Liver (tissue), 10 donors: ENCODE measurements at places on chromosomes 13 and 19.

DNA sequence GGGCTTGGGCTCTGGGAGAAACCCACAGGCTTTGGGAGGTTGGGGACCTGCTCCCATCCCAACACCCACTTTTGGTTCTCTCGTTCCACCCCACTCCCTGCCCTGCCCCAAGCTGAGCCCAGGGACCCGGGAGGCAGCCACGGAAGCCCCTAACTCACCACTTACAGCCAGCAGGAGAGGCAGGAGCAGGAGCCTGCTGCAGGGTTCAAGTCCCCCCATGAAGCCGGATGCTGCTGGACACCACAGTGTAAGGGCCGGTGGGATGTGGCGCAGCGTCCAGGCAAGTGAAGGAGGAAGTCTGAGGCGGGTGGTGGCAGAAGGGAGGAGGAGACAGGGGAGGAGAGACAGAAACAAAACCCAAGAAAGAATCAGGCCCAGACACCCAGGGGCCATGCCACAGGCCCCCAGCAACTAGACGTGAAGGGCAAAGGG is at the start of gene TYROBP:
TYROBP (minus strand) TSS at position 286 of the 432 bp plus-strand sequence; CDS start at position 219, 67 bp downstream.
- DNase-seq, result no peak

GRCh38 chr19:37933937-37934358 is 26.9 kb downstream of the SIPA1L3 start:
- peak; percentile 51 for DNase-seq

GRCh38 chr13:67557642-67558241 is 327.6 kb upstream of the PCDH9 start:
- DNase-seq, result no peak

DNA sequence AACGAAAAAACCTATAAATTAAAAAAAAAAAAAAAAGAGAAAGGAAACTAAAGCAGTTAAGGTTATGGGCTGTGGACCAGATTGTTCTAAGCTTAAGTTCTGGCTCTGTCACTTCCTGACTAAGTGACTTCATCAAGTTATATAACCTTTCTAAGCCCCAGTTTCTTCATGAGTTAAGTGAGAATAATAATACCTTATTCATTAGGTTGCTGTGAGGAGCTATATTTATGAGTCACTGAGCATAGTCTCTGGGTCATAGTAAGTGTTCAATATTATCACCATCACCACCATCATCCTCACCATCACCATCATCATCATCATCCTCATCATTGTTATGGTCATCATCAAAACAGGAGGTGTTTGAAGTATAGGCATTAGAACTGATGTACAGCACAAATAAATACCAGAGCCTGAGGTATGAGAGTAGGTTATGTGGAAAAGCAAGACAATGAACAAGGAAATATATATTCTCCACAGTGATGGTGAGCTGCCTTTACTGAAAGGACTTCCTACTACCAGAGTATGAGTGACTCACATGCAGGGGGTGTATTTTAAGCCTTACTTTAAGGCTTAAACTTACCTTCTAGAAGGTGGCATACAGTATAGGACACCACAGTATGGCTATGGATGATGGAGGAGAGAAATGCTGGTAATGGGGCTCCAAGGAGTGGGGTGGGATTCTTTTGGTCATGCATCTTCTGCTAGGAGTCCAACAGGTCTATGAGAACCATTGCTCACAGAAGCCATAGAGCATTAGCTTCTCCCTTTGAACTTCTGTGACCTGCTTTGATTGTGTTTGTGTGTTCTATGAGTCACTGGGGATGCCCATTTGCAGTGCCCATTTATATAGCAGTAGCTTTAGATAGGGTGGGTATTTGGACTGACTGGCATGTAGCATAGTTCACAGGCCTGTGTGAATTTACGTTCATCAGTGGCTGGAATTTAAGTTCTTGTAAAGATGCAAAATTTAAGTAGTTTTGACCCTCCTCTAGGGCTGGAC is 104.4 kb downstream of the KLF5 start:
- DNase-seq, result no peak

DNA sequence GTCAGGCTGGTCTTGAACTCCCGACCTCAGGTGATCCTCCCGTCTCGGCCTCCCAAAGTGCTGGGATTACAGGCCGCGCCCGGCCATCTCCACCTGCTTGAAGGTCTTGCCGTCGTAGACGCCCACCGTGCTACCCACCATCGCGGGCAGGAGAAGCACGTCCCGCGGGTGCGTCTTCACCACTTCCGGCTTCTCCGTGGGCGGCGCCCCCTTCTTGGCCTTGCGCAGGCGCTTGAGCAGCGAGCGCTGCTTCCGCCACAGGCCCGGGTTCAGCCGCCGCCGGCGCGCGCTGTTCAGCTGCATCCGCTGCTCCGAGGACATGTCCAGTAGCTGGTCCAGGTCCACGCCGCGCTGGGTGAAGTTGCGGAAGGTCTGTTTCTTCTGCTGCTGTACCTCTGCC is 21.6 kb downstream of the EFNA2 start:
- no peak for DNase-seq

- no peak for DNase-seq
Measured at GRCh38 chr13:42612021-42612765, 38.2 kb downstream of the TNFSF11 start.

DNA sequence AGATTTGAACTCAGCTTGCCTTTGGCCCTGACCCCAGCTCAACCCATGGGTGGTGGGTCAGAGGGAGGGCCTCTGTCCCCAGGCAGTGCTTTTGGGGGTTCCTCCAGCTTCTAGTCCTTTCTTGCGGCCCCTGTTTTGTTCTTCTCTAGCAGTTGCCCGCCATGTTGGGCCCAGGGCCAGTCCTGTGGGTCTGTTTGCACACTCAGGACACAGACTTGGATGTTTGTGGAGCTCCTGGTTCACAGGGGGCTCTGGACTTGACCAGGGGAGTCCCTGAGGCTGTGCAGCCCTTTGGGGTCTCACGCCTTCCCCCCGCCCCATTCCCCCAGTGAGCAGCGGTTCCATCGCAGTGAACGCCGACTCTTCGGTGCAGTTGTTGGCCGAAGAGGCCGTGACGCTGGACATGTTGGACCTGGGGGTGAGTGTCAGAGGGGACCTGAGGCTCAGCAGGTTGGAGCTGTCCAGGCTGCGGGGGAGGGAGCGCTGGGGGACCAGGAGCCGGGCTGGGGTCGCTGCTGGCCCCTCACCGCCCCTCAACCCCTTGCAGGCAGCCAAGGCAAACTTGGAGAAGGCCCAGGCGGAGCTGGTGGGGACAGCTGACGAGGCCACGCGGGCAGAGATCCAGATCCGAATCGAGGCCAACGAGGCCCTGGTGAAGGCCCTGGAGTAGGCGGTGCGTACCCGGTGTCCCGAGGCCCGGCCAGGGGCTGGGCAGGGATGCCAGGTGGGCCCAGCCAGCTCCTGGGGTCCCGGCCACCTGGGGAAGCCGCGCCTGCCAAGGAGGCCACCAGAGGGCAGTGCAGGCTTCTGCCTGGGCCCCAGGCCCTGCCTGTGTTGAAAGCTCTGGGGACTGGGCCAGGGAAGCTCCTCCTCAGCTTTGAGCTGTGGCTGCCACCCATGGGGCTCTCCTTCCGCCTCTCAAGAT is 2.5 kb downstream of the ATP5F1D start:
- peak; percentile 88 for DNase-seq

DNA sequence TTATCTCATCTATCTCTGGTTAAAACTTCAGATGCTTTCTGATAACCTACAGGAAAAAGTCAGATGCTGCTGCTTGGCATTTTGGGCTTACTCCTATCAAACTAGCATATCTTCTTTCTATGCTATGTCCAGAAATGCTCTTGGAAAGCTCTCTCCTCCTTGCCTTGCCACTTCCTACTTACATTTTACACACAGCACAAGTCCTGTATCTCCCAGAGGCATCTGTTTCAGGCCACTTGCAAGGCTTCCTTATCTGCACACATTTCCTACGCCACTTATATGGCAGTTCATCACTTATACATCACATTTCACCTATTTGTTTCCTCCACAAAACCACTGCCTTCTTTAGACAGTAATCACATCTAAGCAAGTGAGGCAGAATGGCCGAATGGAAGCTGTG is 220.3 kb downstream of the DNAJC15 start:
- DNase-seq, result no peak

GRCh38 chr19:35643255-35644205 is 2.0 kb downstream of the ETV2 start:
- DNase-seq, result peak; percentile 87

DNA sequence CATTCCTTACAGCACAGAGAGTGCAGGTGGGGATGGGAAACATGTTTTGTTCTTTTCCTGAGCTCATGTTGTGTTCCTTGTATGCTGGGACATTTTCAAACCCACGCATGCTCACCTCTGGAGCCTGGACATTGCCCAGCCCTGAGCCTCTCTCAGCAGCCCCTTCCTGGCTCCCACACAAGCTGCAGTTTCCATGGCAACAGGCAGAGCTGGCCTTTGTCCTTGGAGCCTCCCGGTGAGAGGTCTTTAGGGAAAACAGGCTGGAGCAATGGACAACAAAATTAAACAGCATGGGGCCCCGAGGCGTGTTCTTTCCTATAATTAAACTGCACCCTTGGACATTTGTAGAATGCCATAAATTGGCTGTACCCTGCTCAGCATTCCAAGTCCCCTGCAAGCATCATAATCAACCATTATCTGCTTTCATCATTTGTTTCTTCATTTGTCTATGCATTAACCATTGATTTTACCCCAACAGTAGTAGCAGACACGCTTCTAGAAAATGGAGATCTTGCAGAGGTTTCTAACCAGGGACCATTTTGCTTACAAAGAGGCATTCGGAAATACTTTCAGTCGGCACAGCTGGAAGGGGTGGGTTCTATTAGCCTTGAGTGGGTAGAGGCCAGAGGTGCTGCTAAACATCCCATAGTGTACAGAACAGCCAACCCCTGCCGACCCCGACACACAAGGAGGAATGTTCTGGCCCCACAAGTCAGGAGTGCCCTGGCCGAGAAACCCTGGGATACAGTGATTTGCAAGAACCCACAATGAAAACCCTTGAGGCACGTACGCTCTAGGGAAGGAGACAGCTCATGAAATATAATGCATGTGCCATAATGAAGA is 133.4 kb upstream of the PEG3 start:
- DNase-seq, result peak; percentile 65

DNA sequence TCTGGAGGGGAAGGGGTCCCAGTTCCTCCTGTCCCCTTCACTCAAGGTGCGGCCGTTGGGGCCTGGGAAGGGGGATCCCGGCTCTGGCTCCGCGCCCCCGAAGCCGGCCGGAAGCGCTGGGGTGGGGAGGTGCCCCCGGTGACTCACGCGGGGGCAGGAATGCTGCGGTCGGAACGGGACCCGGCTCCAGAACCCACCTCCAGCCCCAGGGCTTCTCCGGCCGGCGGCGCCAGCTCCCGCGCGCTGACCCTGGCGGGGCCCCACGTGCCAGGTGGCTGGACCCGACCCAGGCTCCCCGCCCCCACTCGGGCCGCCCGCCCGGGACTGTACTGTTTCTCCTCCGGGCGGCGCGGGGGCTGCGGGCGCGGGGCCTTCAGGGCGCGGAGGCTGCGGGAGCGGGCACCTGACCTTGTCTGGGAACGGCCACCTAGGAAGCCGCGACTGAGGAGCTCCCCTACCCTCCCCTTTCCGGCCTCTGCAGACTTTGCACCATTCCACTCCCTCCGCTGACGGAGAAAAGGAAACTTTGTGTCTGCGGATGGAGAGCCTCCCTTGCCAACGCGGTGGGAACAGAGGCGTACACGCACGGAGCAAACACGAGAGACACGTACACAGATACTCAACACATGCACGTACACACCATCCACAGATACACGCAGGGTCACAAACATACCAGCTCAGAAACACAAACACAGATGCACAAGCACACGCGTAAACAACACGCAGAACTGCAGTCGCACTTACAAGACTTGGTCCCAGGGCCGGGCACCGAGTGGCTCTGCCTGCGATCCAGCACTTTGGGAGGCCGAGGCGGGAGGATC is 7.2 kb downstream of the AXL start:
- DNase-seq, result peak; percentile 46

DNA sequence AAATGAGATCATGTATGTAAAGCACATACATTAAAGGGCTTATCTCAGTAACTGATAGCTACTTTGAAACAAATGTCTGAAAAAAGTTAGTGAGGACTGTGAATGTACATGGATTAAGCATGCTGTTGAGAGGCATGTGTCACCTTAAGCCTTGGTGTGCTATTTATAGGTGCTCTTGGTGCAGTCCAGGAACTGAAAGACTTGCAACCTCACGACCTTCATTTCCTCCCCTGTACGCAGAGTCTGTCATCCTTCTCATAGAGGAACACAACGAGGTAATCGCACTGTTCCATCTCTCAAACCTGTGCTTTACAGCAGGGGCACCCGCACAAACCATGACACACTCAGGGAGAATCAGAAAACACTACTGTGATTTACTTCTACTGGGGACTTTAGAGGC is 65.6 kb downstream of the UFM1 start:
- no peak for DNase-seq

- DNase-seq, result no peak
Measured at GRCh38 chr13:84741253-84741652, 859.0 kb upstream of the SLITRK1 start.

DNA sequence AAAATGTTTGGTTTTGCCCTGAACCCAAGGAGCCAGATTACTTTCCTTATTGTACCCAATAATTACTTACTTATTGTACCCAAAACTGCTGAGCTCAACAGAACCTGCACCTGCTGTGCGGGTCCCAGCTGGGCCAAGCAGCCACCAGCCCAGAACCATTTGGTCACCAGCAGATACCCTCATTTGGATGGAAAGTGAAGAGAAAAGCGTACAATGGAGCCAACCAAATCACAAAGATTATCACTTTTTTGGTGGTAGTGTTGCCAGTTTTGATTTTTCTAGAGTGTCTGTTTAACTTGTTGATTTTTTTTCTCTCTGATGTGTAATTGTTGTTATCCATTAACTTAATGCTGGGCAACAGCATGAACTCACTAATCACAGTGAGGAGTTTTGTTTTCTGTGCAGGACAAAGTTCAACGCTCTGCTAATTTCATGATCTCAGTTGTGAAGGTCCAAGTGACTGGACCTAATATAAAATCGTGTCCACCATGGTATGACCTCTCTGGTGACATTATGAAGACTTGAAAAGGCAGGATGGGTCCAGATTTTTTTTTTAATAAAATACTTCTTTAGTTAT is 23.8 kb downstream of the SPATA13 start:
- DNase-seq, result no peak
